ENCODE measurements at places on chromosomes 5 and 9.

- DNase-seq: no peak
Observed at GRCh38 chr9:98099898-98100297, 19.1 kb downstream of the TRIM14 start.

DNA sequence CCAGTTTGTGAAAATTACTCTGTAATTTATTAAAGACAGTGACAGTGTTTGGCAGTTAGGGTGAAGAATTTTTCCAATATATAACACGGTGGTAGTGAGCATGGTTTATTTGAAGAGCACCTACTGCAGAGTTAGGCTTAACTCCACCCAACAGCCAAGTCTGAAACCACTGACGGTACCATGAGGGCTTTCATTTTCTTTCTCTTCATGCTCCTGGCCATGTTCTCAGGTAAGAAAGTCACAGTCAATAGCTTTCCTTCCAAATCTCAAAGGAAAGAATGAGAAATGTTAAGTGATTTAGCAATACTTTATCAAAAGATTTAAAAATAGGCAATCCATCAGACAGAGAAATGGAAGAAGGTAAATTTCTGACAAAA, at the start of gene MARCOL:
Gene MARCOL, plus strand, starts transcription at position 108 of the 377 bp plus-strand sequence. Its CDS starts 73 bp downstream, at position 181.
- DNase-seq: no peak

DNA sequence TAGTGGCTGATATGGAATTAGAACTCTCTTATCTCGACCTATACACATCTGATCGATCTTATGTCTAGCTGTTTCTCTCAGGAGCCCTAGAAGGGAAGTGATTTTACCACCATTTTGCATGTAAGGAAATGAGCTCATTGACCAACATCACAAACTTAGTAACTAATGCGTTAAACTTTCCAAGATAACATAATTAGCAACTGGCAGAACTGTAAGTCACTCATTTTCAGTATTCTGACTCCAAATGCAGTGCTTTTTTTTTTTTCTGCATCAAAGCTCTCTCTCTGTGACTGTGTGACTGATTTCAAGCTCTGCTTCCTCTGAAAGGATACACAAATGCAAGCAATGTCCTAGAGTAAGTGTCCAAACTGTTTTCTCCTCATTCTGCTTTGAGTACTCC, 68.1 kb upstream of the FBXL7 start:
- no peak for DNase-seq

DNA sequence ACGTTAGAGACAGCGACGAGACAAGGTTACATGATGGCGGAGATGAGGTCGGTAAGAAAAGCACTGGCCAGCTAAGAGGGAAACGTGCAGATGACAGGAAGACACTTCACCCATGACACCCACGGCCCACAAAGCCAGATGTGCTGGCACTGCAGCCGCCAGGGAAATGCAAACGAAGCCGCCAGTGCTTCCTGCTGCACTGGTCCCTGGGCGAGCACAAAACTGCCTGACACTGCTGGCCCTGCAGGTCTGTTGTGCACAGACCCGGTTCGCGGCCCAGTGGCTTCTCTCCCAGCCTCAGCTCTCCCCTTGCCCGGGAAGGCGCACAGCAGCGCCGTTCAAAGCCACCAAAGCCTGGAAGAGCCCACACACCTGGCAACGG, 20.3 kb downstream of the QSOX2 start:
- peak; percentile 23 for DNase-seq

DNA sequence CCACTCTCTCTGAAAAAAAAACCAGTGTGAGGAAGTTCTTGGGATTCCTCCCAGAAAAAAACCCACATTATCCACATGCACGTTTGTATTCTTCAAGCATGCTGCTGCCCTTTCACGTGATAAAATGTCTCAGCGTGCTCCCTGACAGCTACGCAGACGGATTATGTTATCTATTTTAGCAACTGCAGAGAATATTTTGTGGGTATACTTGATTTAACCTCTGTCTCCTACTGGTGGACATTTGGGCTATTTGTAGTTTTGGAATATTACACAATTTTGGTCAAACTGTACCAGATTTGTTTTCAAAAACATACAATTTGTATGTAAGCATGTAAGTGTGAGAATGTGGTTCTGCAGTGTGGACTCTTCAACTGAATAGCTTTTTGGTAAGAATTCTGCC, 10.7 kb downstream of the PRRC2B start:
- DNase-seq: no peak

- no peak for DNase-seq
Observed at GRCh38 chr5:117662361-117662760, 1087.7 kb upstream of the SEMA6A start.

- DNase-seq: no peak
Observed at GRCh38 chr5:30121043-30121442, 1072.4 kb upstream of the CDH6 start.

DNA sequence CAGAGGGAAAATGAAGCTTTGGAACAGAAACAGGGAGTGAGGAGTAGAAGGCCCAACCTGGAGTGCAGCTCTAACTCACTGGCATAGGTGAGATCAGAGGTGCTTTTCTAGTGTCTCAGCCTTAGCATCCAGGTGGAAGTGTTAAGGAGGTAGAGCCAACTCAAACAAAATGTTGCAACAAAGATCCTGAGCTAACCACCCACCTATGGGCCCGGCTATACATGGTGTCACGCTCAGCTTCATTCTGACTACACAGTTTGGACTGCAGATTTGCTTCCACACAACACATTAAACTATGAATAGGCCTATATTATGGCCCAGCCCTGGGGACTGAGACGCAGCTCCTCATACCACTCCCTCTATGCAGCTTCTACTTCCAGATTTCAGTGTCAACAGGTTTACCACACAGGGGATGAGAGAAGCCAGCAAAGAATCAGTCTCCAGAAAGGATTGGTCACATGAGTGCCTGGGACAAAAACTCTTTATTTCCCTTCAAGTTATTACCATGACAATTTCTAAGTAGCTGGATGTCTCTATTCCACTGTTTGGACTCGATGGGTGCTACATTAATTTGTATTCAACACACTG, 9.0 kb downstream of the C5orf63 start:
- DNase-seq: no peak

DNA sequence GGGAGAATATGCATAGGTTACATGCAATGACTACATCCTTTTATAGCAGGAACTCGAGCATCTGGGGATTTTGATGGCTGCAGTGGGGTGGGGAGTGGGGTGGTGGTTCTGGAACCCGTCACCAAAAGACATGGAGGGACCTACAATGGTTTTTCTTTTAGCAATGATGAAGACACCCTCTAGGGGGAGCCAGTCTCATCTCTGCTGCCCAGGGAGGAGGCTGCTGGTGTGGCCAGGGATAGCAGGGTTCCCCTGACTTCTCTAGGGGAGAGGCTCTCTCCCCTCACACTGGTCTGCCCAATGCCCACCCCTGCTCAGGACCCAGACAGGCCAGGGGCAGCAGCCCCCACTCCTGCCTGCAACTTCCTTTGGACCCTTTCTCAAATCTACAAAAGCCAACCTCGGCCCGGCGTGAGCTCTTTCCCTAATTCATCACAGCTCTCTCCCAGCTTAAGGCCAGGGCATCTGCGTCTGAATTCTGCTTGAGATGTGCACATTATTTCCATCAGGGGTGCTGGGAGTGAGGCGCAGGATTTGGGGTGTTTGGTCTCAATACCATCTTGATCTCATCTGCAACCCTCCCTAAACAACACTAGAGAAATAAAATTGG, 73.6 kb upstream of the RETREG1 start:
- DNase-seq: no peak

- no peak for DNase-seq
Observed at GRCh38 chr5:57595523-57595991, 112.9 kb upstream of the ACTBL2 start.

- no peak for DNase-seq
Observed at GRCh38 chr9:124125651-124125977, 114.0 kb downstream of the LHX2 start.

DNA sequence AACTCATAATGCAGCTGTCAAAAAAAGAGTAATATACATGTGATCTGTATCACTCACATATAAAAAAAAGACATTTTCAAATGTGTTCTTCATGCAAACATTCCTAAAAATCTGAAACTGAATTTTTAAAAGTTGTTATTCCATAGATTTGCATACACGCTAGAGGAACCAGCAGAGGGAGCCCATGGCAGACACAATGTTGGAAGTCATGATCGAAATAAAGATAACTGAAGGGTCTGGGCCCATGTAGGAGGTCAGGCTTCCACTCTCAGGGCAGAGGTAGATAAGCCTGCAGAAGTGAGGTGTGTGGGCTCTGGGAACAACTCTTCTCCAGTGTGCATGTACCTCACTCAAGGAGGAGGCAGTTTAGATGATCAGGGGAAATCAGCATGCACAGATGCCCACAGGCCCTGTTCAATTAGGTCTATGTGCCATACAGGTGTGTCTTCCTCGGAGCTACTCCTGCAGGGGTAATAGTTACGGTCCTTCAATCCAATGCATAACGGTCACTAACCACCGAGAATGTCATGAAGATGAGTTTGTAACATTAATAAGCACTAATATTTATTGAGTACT, 208.6 kb downstream of the EPB41L4A start:
- no peak for DNase-seq

GRCh38 chr5:157828105-157828943, 30.6 kb downstream of the CLINT1 start:
- no peak for DNase-seq

- DNase-seq: no peak
Observed at GRCh38 chr9:38394416-38394815, 1.9 kb downstream of the ALDH1B1 start.

DNA sequence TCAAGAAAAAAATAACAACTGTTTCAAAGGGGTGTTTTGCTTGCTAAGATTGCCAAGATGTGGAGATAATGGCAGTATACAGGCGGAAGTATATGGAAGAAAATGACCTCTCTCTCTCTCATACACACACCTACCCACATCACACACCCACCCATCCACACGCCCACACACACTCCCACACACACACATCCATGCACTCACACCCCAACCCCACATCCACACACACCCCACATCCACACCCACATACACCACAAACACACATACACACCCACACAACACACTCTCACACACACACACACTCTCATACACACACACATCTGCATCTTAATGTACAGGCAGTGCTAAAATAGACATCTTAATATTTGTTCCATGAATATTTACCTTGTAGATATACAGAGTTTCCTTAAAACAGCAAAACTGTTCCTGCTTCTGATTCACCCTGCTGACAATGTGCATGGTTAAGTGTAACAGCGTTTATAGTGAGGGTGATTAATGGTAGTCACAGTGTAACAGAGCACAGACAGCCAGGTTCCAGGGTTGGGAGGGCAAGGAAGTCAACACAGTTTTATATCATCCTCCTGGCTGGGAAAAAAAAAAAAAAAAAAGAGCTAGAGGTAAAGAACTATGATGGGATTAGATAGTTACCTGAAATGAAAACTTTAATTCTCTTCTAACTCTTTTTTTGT, 8.3 kb downstream of the BHMT2 start:
- no peak for DNase-seq

DNA sequence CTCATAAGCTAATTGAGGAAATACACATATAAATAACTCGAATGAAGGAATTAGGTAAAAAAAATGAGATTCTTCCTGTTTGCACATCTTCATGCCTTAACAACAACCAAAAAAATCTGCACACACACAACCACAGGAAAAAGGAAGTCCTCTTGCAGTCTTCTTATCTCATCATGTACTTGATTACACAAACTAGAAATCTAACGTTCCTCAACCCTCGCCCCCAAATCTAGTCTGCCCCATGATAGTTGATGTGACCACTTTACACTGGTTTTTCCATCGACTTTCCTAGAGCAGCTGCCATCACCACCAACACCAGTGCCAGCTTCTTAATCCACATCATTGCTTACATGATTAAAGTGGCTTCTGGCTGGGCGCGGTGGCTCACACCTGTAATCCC, 31.2 kb upstream of the RNU6ATAC start:
- DNase-seq: no peak

GRCh38 chr9:78118742-78119473, 87.3 kb upstream of the GNAQ start:
- no peak for DNase-seq

GRCh38 chr5:29697785-29698414, 1495.6 kb upstream of the CDH6 start:
- no peak for DNase-seq

GRCh38 chr9:128683340-128684064, 5.5 kb upstream of the SET start:
- DNase-seq: no peak

DNA sequence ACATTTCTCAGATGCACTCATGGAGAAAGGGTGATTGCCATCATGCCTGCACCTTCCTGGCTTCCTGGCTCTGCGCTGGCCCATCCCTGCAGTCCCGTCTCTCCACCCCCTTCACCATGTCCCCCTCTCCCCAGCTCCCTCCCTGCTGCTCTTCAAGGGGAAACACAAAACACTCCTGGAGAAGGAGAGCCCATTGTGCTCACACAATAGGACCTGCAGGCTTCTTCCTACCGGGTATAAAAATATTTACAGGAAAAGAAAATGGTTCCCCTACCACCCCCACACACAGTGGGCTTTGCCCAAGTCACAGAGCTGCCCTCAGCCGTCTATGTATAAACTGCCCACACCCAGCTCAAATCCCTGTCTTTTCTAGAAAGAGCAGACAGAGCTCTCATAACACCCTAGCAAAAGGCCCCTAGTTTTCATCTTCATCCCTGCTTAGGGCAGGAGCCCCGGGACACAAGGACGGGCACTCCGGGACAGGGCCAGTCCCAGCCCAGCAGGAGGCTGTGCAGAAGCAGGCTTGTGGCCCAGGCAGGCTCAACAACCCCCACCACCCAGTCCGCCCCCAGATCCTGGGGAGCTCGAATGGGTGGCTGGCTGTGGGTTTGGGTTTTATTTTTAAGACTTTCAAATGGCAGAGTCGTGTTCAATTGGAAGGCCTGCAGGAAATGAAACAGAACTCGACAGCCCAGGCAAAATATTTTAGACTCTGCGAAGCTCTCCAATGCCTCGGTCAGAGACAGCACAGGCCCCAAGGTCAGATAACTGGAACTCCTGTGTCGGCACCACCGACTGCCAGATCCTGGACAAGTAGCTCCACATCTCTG, 77.3 kb downstream of the LRSAM1 start:
- DNase-seq: no peak

DNA sequence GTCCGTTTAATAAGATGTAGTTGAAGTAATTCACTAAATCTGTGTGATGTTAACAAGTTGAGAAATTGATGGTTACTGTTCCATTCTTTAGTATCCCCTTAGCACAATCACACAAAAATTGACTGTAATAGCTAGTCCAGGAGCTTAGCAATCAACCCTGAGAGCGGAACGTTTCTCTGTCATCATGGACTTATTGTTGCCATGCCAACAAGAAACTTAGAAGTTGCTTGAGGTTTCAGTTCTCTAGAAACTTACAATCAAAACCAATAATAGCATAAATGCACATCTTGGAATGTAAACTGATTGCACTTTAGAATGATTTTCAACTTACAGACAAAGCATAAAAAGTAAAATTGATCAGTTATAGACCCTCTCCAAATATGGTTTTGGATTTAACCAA, 125.4 kb upstream of the ANKH start:
- no peak for DNase-seq

GRCh38 chr9:14677396-14677795, 15.8 kb downstream of the ZDHHC21 start:
- DNase-seq: no peak

GRCh38 chr9:130688072-130688471, 5.5 kb upstream of the EXOSC2 start:
- no peak for DNase-seq

- no peak for DNase-seq
Observed at GRCh38 chr5:169973056-169973455, 7.2 kb downstream of the INSYN2B start.

Data from activated T-helper 1 cell treated with Interleukin-2 at 50 U/mL for 16 hours (primary cell).